ENCODE measurements at places on chromosomes 4 and X.
A peak's percentile ranks its signal among the peaks of the same experiment; 100 is the strongest.

GRCh38 chr4:7070729-7071511, 3.1 kb upstream of the GRPEL1 start:
- peak; percentile 70 for DNase-seq

- DNase-seq, result no peak
These were observed 15.0 kb upstream of the PRDM8 start for GRCh38 chr4:80182237-80182866.

GRCh38 chrX:103877571-103877970, 45.5 kb upstream of the RAB9B start:
- no peak for DNase-seq

- no peak for DNase-seq
These were observed 29.0 kb upstream of the NKRF start for GRCh38 chrX:119635179-119635578.

- no peak for DNase-seq
These were observed 38.8 kb upstream of the TADA2B start for GRCh38 chr4:7004331-7004730.

GRCh38 chrX:149818652-149819051, 36.9 kb downstream of the MAGEA9 start:
- DNase-seq, result no peak

GRCh38 chrX:13894888-13895565, 78.1 kb upstream of the GPM6B start:
- no peak for DNase-seq

DNA sequence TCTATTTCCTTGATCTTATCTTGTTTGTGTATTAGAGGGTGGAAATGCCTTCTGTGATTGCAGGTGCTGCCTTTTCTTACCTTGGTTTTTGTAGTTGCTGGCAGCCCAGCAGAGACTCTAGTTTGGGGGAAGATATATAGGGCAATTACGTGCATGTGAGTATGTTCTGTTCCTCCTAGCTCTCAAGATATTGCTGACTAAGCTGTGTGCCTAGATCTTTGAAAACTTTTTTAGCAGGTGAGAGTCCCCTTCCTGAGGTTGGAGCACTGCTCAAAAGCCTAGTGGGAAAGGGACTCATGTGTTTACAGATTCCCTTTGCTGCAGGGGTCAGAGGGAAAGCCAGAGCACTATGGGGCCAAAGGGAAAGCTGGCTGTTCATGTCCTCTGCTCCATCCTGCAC, 136.1 kb downstream of the VSIG4 start:
- no peak for DNase-seq

DNA sequence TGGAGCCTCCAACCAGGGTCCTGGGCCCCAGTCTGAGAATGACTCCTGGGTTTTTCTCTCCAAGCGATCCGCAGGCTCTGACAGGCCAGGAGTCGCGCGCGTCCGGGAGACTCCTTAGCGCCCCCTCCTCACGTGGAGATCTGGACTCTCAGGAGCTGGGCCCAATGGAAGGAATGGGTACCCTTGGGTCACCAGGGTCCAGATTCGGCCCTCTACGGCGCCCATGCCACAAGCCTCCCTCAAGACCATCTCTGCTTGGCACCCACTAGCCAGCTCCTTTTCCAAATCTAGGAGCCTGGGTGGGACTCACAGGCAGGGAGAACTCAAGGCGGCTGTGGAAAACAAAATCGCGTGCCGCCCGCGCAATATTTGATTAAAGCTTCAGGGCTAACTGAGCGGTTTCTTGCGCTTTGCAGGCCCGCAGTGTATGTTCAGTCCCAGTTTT, 7.1 kb downstream of the HAND2 start:
- no peak for DNase-seq
